ENCODE measurements at places on chromosomes 11 and 22. TPM values are rescaled to one million over a fixed set of nuclear protein-coding genes. Genes with fewer than 3 reads are reported as not detected.
A peak's percentile ranks its signal among the peaks of the same experiment; 100 is the strongest.

Gene TMEM191C
- 1.2 TPM for total RNA-seq

Gene OR5A1
- not detected for total RNA-seq

Gene IGLL1
- total RNA-seq, result 78.6 TPM

Gene SCGB1D1
- total RNA-seq, result 1.6 TPM

Gene PAMR1
- 5.6 TPM for total RNA-seq

Gene P2RY2
- total RNA-seq, result 0.52 TPM

Gene LINC01488
- total RNA-seq, result not detected

Gene SCGB1D2
- 0.80 TPM for total RNA-seq

GRCh38 chr11:33773987-33774735, at the start of gene FBXO3:
Gene FBXO3 (minus strand): TSS chr11:33774520. CDS start chr11:33774497, 23 bp downstream.
- peak; percentile 87 for DNase-seq

GRCh38 chr11:47688111-47688510, 27.1 kb downstream of the AGBL2 start:
- DNase-seq, result no peak

- no peak for DNase-seq
Measured at GRCh38 chr11:69470301-69470700, 11.2 kb upstream of the LINC01488 start.

- no peak for DNase-seq
Measured at GRCh38 chr11:82683029-82683428, 50.6 kb downstream of the FAM181B start.

DNA sequence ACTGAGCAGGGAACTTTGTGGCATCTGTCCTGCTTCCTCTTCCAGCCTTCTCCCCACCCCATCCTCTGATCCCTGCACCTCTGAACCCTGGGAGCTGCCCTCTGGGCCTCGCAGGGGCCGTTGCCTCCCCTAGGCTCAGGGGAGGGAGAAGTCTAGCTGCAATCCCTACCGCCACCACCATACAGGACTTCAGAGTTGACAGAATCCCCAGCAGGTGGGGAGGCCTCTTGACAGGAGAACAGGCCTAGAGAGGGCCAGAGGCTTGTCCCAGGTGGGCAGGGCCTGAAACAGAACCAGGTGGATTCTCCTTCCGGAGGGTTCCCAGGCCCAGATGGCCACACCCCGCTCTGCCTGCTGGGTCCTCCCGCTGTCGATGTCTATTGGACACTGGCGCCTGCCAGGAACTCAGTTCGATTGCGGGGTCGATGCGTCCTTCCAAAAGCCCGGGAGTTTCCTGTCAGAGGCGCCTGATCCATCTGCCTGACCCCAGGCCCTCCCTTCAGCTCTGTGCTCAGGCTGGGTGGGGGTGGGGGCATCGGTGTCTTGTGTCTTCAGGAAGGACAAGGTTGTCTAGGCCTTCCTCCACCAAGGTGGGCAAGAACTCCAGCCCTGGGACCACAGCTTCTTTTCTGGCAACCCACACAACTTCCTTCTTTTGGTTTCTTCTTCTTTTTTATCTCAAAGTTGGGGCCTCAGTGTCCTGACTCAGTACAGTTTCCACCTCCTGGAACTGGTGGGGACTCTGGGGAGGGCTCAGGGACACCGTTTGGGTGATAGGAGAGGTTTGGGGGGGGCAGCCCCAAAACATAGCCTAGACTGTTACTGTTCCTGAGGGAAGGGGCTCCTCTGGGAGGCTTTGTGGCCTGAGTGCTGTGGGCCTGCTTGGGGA, 6.4 kb downstream of the STARD10 start:
- DNase-seq, result no peak

- DNase-seq, result no peak
Measured at GRCh38 chr11:68369756-68370155, 57.4 kb downstream of the LRP5 start.

DNA sequence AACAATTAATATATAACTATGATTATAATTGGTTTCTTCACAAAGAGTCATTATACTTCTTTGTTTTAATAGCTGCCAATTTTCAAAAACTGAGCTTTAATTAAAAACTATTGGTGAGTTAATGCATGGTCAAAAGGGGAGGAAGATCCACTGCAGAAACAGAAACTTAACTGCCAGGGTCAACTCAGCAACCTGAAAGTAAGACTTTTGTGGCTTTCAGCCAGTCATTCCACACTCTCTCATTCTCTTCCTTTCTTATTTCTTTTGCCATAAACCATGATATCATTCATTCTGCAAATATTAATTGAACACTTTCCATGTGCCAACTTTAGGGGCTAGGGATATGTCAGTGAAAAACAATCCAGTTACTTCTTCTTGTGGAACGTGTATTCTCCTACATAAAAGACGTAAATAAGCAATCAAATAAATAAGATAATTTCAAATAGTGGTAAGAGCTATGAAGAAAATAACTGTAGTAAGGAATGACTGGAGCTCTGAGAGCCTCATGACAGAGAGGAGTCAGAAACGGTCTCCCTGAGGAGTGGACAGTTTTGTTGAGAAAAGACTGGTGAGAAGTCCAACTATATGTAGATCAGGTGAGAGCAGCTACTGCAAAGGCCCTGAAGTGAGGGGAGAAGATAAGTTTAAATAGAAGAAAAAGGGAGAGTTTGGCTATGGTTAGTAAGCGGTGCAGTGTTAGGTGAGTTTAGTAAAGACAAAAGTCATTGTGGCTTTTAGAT, 130.5 kb downstream of the GRIA4 start:
- no peak for DNase-seq

- DNase-seq, result no peak
Measured at GRCh38 chr22:37742376-37743171, 45.7 kb downstream of the TRIOBP start.

GRCh38 chr11:9320047-9320446, 5.7 kb upstream of the TMEM41B start:
- DNase-seq, result no peak

- no peak for DNase-seq
Measured at GRCh38 chr11:83140691-83141455, 16.1 kb upstream of the PCF11 start.

Data from thymus (tissue), 14 donors.